Choroid plexus epithelial cell (primary cell): ENCODE measurements at places on chromosomes 13 and 19.
A peak's percentile ranks its signal among the peaks of the same experiment; 100 is the strongest.

- DNase-seq, result no peak
These were observed 934 bp downstream of the KXD1 start for GRCh38 chr19:18558604-18559003.

- no peak for DNase-seq
These were observed 380.8 kb downstream of the KCNRG start for GRCh38 chr13:50396001-50396400.

DNA sequence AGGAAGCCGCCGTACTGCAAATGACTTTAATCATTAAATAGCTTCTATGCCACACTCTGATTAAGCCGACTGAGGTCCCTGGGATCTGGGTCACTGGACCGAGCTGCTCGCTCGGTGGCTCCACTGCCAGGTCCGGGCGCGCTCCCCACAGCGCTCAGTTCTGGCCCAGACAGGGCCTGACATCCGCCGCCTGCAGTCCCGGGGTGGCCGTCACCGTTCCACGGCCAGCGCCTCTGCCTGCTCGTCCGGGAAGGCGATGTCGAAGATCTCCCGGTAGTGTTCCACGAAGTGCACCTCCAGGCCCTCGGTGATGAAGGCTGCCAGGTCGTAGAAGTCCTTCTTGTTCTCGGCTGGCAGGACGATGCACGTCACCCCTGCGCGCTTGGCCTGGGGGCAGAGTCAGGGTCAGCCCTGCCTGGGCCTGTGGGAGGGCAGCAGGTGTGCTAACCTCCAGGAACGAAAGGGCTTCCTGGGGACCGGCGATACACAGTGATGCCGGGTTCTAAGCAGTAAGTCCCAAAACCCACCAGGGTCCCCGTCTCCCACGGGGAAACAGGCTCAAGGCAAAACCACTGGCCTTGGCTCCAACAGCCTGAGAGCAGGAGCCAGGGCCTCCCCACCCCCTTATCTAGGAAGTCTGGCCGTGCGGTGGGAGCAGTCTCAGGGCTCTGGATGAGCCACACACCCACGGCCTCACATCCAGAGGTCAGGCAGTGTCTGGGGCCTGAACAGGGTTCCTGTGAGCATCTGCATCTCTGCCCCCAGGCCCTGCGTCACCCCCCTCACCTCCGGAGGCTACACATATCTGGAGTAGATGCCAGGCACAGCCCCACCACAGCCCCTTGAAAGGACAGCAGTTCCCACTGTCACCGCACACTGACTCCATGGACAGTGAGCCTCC lies 2.0 kb downstream of the RPL36 start:
- no peak for DNase-seq

DNA sequence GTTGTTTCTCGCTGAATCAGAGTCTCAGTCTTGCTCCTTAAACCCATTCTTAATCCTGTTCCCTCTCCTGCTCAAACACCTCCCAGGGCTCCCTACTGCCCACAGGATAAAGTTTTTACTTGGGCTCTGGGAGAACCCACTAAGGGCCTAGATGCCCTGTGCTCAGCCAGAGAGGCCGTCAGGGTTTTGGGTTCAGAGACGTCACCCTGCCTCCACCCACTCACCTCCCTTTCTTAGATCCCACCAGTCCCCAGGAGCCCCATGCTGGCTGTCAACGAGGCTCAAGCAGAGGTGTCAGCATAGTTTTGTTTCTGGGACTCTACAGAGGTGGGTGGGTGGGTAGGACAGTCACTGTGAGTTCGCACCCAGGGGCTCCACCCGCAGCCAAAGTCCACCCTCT lies 15.5 kb upstream of the CYP4F2 start:
- DNase-seq, result no peak

DNA sequence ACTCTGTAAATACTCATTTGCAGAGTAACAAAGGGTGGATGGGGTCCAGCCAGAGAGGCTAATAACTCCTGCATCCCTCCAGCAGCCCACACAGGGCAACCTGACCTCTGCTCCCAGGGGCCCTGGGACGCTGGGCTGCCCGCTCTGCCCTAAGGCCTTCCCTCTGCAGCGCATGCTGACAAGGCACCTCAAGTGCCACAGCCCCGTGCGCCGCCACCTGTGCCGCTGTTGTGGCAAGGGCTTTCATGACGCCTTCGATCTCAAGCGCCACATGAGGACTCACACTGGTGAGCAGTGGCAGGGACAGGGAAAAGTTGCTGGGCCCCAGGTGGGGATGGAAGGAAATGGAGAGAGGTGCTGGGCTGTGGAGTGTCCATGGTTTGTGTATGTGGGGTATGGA lies 1.7 kb downstream of the OVOL3 start:
- DNase-seq, result no peak

- no peak for DNase-seq
These were observed 8.8 kb downstream of the PALM3 start for GRCh38 chr19:14053032-14053431.

DNA sequence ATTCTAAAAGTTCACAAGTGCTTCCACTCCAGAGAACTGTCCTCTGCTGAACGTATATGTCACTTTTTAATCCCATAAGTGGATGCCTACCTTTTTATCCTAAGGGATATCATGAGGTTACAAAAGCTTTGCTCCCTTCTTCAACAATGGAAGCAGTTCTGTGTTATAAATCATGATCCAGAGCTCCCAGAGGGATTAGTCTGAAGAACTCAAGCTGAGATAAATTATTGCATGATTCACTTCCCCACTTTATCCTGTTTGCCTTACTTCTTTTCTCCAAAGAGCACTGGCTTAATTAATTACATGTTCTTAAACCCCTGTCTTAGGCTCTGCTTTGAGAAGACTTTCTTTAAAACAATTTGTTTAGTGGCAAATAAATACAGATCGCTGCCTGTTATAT lies 246.7 kb downstream of the PCDH17 start:
- DNase-seq, result no peak

DNA sequence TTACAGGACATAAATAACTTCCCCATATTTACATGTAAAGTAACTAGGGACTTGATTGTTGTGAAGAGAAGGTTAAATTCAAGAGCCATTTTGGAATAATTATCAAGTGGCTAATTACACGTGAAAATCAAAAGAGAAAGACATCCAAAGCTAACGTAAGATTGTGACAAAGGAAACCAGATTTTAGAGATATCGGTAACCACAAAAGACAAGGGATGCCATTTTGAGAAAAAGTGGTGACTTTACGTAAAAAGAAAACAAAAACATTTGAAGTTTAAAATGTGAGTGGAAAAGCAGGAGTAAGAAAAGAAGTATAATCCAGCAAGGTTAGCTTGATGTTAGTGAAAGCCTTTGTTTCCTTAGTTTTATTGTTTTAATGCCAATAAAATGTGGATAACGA lies 10.9 kb upstream of the VWA8 start:
- no peak for DNase-seq

DNA sequence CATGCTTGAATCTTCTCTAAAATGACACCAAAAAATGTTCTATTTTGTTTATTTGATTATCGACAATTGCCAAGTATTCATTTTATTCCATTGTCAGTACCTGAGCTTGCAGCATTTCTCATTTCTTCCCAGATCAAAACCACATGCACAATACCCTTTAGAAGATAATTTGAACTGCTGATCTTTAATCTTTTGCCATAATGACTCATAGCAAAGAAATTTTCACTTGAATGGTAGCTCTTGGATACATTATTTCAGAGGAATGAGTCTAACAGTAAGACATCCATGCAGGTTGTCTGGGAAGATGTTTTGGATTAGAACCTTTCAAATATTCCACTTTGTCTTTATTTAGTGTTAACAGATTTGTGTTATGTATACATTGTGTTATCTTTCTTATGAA lies 42.0 kb upstream of the RXFP2 start:
- DNase-seq, result peak; percentile 3

- no peak for DNase-seq
These were observed 315.0 kb upstream of the SPRY2 start for GRCh38 chr13:80655778-80656511.

GRCh38 chr13:74573654-74574053 lies 439.4 kb upstream of the KLF12 start:
- no peak for DNase-seq

DNA sequence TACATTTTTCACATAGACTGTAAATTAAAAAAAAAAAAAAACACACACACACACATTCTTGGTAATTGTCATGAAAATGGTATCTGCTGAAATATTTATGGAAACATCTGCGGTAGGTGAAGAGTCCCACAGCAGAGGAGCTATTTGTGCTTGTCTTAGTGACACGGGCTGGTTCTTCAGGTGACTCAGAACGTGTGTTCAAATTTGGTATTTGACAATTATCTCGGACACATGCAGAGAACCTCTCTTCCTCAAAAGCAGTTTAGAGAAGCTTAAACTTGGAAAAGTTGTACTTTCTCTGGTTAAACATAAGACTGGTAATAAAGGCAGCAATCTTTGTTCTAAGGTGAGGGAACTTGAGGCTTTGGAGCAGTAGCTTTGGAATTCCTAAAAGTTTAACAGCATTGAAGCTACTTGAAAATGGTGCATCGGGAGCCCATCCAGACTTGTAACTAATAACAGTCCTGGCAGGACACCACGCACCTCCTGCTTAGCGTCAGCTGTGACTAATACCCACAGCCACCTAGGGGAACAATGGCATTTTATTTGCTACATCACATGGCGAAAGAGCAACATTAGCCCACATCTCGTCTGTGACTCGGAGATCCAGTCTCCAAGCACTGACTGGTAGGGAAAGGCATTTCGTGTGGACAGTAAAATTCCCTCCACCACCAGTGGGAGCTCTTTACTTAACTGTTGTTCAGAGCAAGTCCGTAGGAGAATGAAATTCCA lies 1505.1 kb upstream of the SLC10A2 start:
- peak; percentile 91 for DNase-seq

DNA sequence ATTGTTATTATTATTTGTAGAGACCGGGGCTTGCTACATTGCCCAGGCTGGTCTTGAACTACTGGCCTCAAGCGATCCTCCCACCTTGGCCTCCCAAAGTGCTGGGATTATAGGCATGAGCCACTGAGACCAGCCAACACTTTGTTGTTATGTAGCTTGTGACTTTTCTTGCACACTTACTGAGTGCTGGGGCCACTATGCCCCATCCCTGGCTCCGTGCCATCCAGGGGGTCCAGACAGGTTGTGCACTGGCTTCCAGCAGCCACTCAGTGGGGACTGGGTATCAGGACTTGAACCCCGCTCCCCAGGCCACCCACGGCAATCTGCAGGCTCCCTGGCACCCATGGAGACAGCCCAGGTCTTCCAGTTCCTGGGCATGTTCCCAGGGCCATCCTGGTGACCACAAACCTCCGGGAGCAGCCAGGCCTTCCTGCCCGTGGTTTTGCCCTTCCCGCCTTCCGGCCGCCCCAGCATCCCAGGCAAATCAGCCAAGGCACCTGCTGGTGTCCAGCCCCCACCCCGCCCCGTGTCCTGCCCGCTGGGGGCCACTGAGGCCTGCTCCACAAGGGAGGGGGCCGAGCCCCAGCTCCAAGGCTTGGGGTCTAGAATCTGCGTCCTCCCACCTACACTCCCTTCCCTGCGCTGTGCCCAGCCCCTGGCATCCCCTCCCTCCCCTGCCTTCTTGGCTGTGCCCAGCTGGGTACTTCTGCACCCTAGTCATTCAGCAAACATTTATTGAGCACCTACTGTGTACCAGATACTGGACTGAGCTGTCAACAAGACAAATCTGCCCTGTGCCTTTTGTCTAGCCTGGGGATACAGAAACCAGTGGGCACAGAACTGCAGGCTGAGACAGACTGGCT lies 23.7 kb upstream of the SEMA6B start:
- DNase-seq, result no peak

DNA sequence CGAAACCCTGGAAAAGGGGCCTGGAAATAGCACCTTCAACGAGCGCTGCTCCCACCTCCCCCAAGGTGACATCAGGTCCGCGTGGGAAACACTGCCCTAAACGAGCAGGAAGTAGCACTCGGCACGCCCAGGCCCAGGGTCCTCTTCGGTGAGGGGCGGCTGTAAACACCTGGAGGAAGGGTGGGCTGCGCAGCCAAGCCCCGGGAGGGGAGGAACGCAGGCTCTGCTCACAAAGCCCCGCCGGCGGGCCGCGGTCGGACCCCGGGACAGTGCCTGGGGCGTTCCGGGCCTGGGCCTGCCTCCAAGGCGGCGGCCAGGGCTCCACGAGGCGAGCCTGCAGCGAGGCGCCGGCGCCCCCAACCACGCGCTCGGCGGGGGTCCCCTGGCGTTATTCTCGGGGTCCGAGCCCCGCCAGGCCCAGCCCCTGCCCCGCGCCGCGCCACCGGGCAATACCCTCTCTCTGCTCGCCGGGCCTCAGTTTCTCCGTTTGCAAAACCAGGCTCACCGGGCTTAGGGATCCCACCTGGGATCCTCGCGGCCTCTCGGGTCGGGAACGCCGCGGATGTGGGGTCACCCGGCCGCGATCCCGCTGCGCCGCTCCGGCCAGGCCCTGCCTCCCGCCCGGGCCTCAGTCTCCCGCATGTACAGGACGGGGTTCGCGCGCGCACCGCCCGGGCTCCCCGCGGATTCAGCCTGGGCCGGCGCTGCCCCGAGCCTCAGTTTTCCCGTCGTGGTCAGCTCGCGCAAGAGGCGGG lies 630 bp downstream of the RNF126 start:
- DNase-seq, result peak; percentile 47

GRCh38 chr19:16041299-16041990 lies 34.9 kb upstream of the TPM4 start:
- DNase-seq, result peak; percentile 67

- no peak for DNase-seq
These were observed 37.0 kb downstream of the IRS2 start for GRCh38 chr13:109749365-109749764.

GRCh38 chr19:52296773-52297600 lies at the start of gene ZNF480:
TSS of gene ZNF480 (plus strand) at chr19:52297169. CDS start at chr19:52300413, 3,244 bp downstream.
- DNase-seq, result peak; percentile 79

DNA sequence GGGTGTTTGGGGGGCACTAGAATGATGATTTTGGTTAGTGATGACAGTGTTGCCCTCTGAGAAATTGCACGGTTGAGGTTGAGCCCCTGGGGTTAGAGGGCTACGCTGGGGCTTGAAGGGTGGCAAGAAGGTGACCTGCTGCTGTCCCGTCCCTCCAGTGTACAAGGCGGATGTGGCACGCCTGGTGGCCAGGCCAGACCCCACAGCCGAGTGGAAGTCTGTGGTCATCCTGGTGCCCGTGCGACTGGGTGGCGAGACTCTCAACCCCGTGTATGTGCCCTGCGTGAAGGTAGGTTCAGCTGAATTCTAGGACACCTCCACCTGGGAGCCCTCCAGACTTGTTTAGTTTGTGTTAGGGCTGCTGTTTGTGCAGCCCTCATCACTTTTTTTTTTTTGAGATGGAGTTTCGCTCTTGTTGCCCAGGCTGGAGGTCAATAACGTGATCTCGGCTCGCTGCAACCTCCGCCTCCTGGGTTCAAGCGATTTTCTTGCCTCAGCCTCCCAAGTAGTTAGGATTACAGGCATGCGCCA lies 5.1 kb downstream of the ATG4D start:
- DNase-seq, result no peak

DNA sequence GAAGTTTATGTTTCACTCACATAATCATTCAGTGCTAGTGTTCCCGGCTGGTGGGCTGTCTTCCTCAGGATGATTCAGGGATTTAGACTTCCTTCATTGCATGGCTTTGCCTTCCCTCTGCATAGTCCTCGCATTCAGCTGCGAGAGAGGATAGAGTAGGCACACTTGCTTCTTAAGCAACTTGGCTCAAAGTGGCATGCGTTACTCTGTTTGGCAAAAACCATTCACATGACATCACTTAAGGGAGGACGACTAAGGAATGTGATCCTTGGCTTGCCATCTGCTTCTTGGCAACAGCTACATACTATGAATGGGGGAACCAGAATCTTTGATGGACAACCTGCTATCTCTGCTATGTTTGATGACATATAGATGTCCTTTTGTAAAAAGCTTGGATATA lies 359.3 kb downstream of the TDRD3 start:
- DNase-seq, result no peak

- DNase-seq, result no peak
These were observed 11.5 kb upstream of the ZNF814 start for GRCh38 chr19:57900311-57900710.

- DNase-seq, result peak; percentile 75
These were observed 132.7 kb upstream of the KL start for GRCh38 chr13:32883474-32883873.

- DNase-seq, result peak; percentile 20
These were observed 849.4 kb upstream of the MIR17HG start for GRCh38 chr13:90498096-90498495.
